ENCODE measurements at places on chromosomes 3 and 15.
A peak's percentile ranks its signal among the peaks of the same experiment; 100 is the strongest.

GRCh38 chr3:126306888-126307482 is 50.2 kb downstream of the KLF15 start:
- no peak for DNase-seq

GRCh38 chr3:191363221-191363620 is 32.9 kb upstream of the UTS2B start:
- peak; percentile 30 for DNase-seq

DNA sequence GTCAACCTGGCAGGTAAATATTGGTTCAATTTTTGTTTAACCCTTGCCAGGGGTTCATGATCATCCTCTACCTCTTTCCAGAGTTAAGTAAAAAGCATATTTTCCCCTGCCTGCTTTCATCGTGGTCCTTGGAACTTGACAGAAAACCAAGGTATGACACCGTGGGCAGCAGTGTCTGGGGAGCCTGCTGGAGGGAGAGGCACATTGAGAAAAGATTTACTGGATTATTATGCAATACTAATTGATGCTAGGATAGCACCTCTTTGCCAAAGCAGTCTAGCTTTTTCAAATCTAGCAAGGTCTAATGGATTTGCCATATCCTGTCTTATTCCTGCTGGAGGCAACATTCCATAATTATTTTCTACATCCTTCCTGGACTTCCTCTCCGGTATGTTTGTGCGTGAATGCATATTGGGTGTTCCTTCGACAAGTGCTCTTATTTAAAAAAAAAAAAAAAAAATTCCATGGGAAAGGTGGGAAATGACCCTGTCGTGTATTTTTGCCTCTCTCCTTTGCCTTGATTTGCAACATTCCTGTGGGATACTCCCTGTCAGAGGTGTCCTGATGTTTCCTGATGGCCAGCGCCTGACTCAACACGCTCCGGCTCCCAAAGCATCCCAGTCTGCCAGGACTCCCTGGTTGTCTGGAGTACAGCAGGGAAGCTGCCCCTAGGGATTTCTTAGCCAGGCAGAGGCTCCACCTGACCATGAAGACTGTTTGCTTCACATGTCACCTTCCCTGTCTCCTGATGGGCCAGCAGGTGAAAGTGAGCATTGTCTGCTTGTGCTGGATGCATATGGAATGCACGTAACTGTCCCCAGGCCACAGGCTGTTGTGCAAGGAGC is 6.3 kb downstream of the BHLHE40 start:
- DNase-seq = peak; percentile 95

DNA sequence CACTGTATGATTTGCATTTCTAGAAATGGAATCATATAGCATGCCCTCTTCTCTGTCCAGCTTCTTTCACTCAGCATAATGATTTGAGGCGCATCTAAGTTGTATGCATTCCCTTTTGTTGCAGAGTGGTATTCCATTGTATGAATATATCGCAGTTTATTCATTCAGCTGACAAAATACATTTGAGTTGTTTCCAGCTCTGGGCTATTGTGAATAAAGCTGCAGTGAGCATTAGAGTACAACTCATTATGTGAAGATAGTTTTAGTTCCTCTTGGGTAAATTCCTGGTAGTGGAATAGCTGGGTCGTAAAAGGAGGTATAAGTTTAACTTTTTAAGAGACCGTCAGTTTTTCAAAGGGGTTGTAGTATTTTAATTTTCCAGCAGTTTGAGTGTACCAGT is 38.5 kb upstream of the POLR2M start:
- no peak for DNase-seq

GRCh38 chr3:122576174-122576940 is 1.1 kb upstream of the PARP15 start:
- DNase-seq = no peak

- DNase-seq = peak; percentile 69
These were observed 4.6 kb upstream of the EPB42 start for GRCh38 chr15:43225201-43225949.

GRCh38 chr3:46895204-46895660 is 17.7 kb downstream of the PTH1R start:
- DNase-seq = peak; percentile 56

DNA sequence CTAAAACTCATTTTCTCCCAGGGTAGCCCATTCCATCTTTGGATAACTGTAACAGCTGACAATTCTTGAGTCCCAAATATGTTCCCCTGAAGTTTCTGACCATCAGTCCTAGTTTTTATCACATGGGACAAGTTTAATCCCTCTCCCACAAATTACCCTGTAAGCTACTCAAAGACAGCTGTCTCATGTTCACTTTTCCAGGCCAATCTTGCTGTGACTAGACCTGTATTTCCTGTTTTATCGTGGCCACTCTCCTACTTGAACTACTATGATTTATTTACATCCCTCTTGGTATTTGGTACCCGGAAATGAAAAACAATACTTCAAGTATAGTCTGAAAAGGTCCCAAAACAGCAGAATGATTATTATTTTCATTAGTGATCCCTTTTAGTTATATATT is 95.1 kb upstream of the MEX3B start:
- peak; percentile 8 for DNase-seq

- DNase-seq = peak; percentile 44
These were observed 959 bp downstream of the TPM1 start for GRCh38 chr15:63043335-63044076.

DNA sequence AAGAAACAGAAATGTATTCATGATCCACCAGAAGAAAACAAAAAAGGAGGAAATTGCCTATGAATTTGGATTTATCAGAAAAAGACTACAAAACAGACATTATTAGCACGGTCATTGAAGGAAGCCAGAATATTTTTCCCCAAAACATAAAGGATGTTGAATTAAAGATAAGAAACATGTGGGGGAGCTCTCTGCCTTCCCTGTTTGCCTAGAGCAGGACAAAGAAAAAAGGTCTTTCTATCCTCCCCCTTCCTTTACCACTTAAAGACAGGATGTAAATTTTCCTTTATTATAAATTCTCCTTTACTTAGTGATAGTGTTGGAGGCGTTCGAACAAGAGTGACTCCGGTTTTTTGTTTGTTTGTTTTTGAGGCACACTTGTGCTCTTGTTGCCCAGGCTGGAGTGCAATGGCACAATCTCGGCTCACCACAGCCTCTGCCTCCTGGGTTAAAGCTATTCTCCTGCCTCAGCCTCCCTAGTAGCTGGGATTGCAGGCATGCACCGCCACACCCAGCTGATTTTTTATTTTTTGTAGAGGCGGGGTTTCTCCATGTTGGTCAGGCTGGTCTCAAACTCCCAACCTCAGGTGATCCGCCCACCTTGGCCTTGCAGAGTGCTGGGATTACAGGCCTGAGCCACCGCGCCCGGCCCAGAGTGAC is 14.9 kb upstream of the RPN1 start:
- DNase-seq = no peak

- no peak for DNase-seq
These were observed 7.3 kb upstream of the EHD4 start for GRCh38 chr15:41979493-41980266.

GRCh38 chr15:64775551-64776401 is at the start of gene RBPMS2:
Gene RBPMS2, minus strand, starts transcription at chr15:64775589. Its CDS starts 270 bp downstream, at chr15:64775319.
- no peak for DNase-seq

DNA sequence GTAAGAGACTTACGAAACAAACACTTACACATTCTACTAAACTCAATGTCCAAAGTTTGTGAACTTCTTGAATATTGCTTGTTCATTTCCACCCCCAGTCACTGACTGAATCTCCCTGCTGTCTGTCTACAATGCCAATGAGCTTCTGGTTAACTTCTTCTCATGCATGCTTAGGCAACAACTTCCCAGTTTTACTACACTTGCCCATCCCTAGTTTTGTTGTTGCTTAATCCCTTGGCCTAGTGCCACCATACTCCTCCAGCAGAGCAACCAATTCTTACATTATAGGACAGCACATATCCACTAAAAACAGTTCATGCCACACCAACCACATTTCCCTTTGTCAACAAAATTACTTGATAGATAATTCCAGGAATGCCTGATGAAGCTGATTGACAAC is 40.9 kb upstream of the CCR2 start:
- no peak for DNase-seq

All from kidney tubule cell (primary cell).